ENCODE measurements at places on chromosomes 6 and 20.

GRCh38 chr6:134447883-134448387 is 130.0 kb upstream of the SGK1 start:
- no peaks in the 10 kb centered on the region for H3K36me3 ChIP-seq
- H3K4me1 ChIP-seq: peaks cover 2% of the 10 kb centered on the region
- no peak for DNase-seq
- no peak overlapping the region for H3K27ac ChIP-seq
- H3K4me3 ChIP-seq: no peak overlapping the region

DNA sequence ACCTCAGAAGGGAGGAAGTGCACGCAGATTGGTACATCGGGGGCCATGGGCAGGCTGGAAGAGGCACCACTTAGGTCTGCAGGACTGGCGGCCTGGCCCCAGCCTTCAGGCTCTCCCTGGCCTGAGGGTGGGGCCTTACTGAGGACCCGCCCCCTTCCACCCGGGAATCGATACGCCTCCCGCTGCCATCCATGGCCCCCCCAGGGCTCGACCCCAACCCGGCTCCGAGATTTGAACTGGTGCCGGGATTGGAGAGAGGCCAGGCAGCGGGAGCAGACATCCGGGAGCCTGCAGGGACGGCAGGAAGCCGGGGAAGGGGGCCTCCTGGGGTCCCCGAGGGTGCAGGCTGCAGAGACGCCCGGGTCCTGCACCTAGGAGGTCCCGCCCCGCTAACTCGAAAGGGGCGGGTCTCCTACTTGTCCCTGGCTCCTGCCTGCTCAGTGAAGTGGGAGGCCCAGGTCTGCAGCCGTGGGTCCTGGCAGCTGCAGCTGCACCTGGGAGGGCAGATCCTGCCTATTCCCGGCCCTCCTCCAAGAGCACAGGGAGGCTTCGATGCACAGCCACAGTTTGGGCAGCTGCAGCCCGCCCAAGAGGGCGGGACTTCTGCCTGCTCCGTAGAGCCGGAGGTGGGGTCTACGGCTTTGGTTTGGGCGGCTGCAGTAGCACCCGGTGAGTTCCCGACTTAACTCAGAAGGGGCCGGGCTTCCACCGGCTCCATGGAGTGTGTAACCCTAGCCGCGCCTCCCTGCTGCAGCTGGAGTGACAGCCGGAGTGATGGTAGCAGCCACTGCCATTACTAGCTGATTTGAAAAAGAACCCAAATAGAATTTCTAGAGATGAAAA is 35.2 kb upstream of the TBC1D22B start:
- H3K4me3 ChIP-seq: peak overlapping the region; percentile 88
- no peaks in the 10 kb centered on the region for H3K27me3 ChIP-seq
- H3K36me3 ChIP-seq: no peaks in the 10 kb centered on the region
- peaks cover 13% of the 10 kb centered on the region for H3K4me1 ChIP-seq
- H3K27ac ChIP-seq: no peak overlapping the region

- H3K4me1 ChIP-seq: no peaks in the 10 kb centered on the region
- H3K27me3 ChIP-seq: no peaks in the 10 kb centered on the region
- peaks cover 10% of the 10 kb centered on the region for H3K36me3 ChIP-seq
- no peak overlapping the region for H3K4me3 ChIP-seq
- H3K27ac ChIP-seq: no peak overlapping the region
These were observed 81.4 kb downstream of the ANKS1A start for GRCh38 chr6:34970488-34970887.

DNA sequence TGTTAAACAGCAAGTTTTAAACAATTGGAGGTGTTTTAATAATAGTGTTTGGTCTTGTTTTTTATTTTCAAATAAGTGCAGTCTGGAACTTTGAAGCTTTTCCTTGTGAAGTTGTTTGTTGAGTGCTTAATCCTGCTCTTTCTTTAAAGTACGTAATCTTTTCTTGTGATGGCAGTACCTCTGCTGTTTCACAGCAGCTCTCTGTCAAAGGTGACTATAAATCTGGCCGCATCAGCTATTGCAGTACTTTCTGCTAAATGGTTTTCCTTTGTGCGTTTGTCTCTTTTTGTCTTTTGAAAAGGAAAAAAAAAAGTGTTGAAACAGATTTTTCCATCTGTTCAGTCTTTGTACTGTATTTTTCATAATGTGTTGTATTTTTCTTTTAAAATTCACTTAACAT is 12.7 kb downstream of the STXBP5 start:
- no peaks in the 10 kb centered on the region for H3K27me3 ChIP-seq
- H3K4me1 ChIP-seq: no peaks in the 10 kb centered on the region
- DNase-seq: no peak
- no peaks in the 10 kb centered on the region for H3K36me3 ChIP-seq
- H3K4me3 ChIP-seq: no peak overlapping the region

- H3K27ac ChIP-seq: peak overlapping the region; percentile 79
- DNase-seq: no peak
- H3K4me1 ChIP-seq: peaks cover 25% of the 10 kb centered on the region
- H3K27me3 ChIP-seq: no peaks in the 10 kb centered on the region
These were observed 27.9 kb upstream of the SYNCRIP start for GRCh38 chr6:85670573-85670972.

GRCh38 chr6:168082860-168083513 is 4.0 kb upstream of the FRMD1 start:
- no peak for DNase-seq
- H3K36me3 ChIP-seq: no peaks in the 10 kb centered on the region
- H3K27ac ChIP-seq: no peak overlapping the region

- H3K36me3 ChIP-seq: peaks cover 4% of the 10 kb centered on the region
- H3K27me3 ChIP-seq: no peaks in the 10 kb centered on the region
- H3K4me1 ChIP-seq: no peaks in the 10 kb centered on the region
- no peak for DNase-seq
- no peak overlapping the region for H3K27ac ChIP-seq
- H3K4me3 ChIP-seq: no peak overlapping the region
These were observed 263.4 kb downstream of the UTRN start for GRCh38 chr6:144548536-144548935.

- H3K27ac ChIP-seq: no peak overlapping the region
- no peak overlapping the region for H3K4me3 ChIP-seq
- DNase-seq: no peak
- peaks cover 7% of the 10 kb centered on the region for H3K4me1 ChIP-seq
- no peaks in the 10 kb centered on the region for H3K27me3 ChIP-seq
These were observed 111.3 kb downstream of the ADGRG6 start for GRCh38 chr6:142413111-142413510.

GRCh38 chr20:10366898-10367692 is 66.9 kb downstream of the MKKS start:
- H3K27me3 ChIP-seq: peaks cover 4% of the 10 kb centered on the region
- H3K4me3 ChIP-seq: no peak overlapping the region
- H3K27ac ChIP-seq: no peak overlapping the region
- DNase-seq: no peak
- H3K36me3 ChIP-seq: no peaks in the 10 kb centered on the region
- no peaks in the 10 kb centered on the region for H3K4me1 ChIP-seq

- no peak for DNase-seq
- H3K4me1 ChIP-seq: no peaks in the 10 kb centered on the region
- no peaks in the 10 kb centered on the region for H3K27me3 ChIP-seq
- H3K4me3 ChIP-seq: no peak overlapping the region
These were observed 34.2 kb downstream of the ZNF391 start for GRCh38 chr6:27422651-27423332.

- peaks cover 16% of the 10 kb centered on the region for H3K36me3 ChIP-seq
- peak overlapping the region; percentile 12 for H3K27ac ChIP-seq
- H3K27me3 ChIP-seq: no peaks in the 10 kb centered on the region
- H3K4me3 ChIP-seq: peak overlapping the region; percentile 12
- no peak for DNase-seq
These were observed 2.6 kb downstream of the FASTKD5 start for GRCh38 chr20:3156811-3157619.

All from T-cell (primary cell).